ENCODE measurements at places on chromosomes 16 and 17.

DNA sequence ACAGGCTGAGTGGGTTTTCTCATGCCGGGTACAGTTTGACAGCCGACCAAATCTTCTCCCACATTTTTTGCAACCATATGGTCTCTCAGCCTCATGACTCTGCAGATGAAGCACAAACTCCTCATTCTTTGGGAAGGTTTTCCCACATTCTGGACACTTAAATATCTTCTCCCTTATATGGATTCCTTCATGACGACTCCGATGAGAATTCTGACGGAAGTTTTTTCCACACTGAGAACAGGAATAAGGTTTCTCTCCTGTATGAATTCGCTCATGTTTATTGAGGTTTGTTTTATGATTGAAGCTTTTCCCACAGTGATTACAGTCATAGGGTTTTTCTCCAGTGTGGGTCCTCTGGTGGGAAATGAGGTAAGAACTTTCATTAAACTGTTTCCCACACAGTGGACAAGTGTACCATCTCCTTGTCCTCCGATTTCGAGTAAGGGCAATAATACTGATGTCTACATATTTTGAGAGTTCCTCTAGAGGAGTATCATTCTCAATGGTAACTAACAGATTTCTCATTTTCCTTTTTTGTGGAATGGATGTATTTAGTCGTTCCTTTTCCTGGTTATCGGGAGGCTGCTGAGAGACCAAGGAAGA lies 10.9 kb downstream of the ZNF200 start:
- DNase-seq, result no peak

DNA sequence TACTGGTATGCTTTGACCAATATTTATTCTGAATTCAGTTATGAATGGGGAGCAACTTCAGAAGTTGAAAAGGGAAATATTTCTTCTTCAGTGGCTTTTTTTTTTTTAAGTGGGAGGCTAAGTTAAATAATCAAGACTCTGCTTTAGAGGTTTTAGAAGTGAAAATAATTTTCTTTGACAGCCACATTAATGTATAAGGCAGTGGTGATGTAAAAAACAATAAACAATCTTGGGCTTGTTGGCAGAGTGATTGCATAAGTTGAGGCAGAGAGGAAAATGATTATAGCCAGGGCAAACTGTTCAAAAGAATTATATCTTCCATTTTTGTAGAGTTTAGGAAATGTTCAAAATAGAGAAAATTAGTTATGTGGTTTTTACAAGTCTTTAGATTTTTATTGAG lies 5.4 kb upstream of the KRT12 start:
- DNase-seq, result no peak

DNA sequence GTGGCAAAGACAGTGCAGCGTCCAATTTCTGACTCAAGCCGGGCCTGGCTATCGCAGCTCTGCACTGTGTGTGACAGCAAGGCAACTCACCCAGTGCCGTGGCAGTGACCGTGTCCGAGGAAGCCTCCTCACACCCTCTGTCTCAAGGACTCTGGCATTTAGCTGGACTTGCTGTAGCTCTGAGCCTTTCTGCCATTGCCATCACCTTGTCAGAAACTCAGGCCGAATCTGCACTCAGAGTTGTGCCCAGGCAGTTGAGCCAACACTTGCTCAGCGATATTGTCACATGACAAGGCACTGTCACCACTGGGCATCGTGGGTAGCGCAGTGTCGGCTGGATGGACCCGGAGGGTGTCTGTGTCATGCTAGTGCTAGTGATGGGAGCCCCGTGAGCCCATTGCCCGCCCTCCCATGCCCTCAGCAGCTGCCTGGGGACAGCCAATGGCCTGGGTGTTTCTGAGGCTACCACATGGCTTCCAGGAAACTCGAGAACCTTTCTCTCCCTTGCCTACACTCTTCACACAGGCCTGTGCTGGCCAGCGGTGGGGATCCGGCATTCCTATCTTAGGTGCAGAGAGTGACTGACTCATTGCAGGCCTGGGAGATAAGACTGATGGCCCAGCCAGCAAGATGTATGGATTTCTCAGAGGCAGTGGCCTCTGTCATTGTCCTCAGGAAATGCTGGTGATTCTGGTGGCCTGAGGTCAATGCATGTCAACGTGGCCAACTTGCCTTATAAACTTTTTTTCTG lies 22.1 kb upstream of the STH start:
- DNase-seq, result no peak

DNA sequence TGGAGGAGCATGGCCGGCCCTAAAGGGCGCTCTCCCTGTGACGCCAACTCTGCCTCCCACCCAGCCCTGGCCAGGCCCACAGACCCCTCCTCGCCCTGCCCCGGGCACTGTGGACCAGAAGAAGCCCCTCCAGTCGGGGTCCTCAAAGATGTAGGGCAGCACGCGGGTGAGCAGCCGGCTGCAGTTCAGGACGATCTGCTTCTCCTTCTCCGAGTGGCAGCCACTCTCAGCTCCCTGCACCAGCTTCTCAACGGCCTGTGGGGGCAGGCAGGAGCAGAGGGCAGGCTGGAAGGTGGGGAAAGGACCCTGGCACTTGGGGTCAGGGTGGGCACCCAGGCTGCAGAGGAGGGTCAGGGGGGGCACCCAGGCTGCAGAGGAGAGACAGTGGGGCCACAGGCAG lies 8.9 kb downstream of the HID1 start:
- DNase-seq, result peak; percentile 31

GRCh38 chr17:28368306-28368831 lies 1.7 kb downstream of the VTN start:
- DNase-seq, result no peak

- DNase-seq, result no peak
Measured at GRCh38 chr17:82065193-82065637, 389 bp downstream of the DUS1L start.

GRCh38 chr17:17134051-17134956 lies 71.8 kb downstream of the PLD6 start:
- DNase-seq, result no peak
